PC-9 (cell line): ENCODE measurements at places on chromosomes 2 and 18. TPM values are rescaled to one million over a fixed set of nuclear protein-coding genes. Genes with fewer than 3 reads are reported as not detected.

DNA sequence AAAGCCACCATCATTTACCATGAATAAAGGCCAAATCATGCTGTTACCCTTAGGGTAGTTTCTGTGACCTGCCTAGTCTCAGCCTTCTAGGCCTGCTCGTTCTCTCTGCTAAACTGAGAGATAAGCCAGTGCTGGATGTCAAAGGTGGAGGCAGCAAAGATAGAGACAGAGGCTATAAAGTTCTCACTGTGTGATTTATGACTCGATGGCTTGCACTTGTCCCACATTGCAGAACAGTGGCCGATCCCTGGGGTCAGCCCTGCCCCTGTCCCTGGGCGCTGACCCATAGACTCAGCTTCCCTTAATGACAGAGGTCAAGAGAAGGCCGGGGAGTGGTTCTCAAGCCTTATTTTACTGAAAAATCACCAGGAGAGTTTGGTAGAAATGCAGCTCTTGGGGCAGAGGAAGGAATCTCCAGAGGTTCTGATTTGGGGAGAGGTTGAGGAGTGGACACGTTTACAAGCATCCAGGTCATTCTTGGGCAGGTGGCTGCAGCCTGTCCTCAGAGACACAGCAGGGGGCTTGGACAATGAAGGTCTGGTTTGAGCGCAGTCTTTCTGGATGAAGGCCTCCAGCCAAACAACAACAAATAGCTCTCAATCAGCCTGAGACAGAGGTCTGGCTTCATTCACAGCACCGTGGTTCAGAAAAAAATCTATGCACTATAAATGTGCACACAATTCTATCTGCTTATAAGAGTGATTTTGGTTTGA, 143.5 kb downstream of the ACKR3 start:
- DNase-seq: no peak
- H3K27ac ChIP-seq: peak overlapping the region; percentile 59
- H3K4me3 ChIP-seq: no peak overlapping the region
- H3K27me3 ChIP-seq: peaks cover 8% of the 10 kb centered on the region; the same call in 1 of the 2 replicates

DNA sequence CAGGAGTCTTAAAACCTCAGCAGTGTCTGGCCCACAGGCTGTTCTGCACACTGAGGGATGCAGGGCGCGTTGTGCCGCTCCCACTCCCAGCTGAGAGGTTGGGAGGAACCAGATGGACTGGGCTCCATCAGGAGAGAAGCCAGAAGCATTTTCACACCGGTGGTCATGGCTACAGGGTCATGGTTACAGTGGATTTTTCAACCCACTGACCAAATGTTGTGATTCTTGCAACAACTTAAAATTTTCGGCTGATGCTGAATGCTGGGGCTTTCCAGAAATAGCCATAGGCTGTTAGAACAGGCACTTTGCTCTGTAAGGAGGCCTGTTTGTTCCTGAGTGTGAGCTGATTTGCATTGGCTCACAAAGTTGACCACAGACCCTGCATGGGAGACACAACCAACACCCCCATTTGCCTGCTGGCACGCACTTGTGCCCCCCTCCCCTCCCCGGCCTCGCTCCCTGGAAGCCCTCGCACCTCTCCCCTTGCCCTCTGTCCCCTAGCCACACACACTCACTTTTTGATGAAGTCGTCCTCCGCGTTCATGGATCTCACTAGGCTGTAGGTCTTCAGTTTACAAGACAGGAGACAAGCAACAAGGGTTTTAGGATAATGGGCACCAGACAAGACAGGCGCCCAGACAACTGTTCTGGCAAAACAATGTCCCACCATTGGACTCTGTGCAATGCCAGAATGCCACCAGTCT, 3.4 kb downstream of the LPIN1 start:
- H3K27me3 ChIP-seq: no peaks in the 10 kb centered on the region
- no peak overlapping the region for H3K4me3 ChIP-seq
- H3K27ac ChIP-seq: no peak overlapping the region
- H3K36me3 ChIP-seq: no peaks in the 10 kb centered on the region
- DNase-seq: no peak

DNA sequence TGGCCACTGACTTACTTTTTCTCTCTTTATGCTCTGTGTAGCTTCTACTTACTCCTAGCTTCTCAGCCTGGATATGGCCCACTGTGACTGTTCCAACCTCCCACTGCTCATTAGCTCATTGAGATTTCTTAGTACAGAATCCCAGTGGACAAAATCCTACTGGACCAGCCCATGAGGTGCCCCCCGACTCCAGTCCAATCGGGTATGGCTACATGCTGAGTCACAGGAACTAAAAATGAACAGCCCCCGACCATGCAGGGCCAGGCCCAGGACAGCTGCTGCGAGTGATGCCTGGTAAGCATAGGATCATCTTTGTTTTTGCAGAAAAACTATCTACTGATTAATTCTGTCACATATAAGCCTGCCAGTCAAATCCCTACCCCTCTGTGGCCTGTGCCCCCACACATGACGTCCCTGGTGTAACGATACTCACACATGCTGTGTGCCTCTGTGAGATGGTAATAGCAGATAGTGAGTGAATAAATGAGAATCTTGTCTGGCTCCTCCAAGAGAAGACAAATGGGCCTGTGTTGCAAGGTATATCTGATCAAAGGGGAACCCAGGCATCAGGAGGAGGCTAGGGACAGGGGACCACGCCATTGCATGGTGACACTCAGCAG, 85.9 kb upstream of the KLF7 start:
- no peaks in the 10 kb centered on the region for H3K36me3 ChIP-seq
- DNase-seq: no peak
- H3K4me3 ChIP-seq: no peak overlapping the region
- H3K27me3 ChIP-seq: no peaks in the 10 kb centered on the region

GRCh38 chr2:179403624-179404023, 139.0 kb upstream of the SESTD1 start:
- no peak overlapping the region for H3K27ac ChIP-seq
- H3K36me3 ChIP-seq: no peaks in the 10 kb centered on the region
- H3K4me3 ChIP-seq: no peak overlapping the region
- DNase-seq: no peak
- H3K4me1 ChIP-seq: no peaks in the 10 kb centered on the region

DNA sequence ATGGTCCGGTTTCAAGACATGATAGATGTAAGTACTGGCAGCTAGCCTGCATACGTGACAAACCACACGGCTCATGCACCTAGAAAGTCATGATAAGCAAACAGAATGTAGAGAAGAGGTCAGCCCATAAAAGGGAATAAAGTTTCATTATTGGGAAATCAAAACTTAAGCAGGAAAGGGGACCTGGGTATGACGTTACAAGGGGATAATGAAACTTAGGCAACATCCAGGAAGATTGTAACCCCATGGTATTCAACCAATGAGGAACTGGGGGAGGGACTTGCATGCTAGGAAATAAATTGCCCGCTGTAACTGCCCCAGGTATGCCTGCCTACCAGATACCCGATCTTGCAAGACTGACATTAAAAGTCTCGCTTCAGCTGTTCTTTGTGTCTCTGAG, 1679.0 kb downstream of the SUCLG1 start:
- H3K27me3 ChIP-seq: no peaks in the 10 kb centered on the region
- DNase-seq: no peak
- H3K27ac ChIP-seq: peak overlapping the region; percentile 33
- H3K36me3 ChIP-seq: no peaks in the 10 kb centered on the region
- no peaks in the 10 kb centered on the region; the same call in 1 of the 2 replicates for H3K4me1 ChIP-seq
- no peak overlapping the region for H3K4me3 ChIP-seq

DNA sequence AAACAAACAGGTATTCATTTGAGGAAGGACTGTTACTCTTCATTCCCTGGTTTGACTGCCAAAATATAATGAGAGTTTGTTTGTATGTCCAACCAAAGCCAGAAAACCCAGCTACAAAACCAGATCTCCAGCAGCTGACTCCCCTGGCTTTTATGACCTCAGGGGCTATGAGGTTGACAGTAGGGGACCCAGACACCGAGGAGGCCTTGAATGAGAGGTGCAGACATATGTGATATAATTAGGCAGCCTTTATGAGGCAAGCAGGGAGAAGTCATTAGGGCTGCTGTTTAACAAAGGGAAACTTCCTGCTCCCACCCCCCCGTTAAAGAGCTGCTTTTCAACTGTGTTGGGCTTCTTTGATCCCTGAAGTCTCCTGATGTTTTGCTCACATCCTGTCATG, 236.7 kb downstream of the SLC4A3 start:
- H3K4me1 ChIP-seq: no peaks in the 10 kb centered on the region
- H3K36me3 ChIP-seq: no peaks in the 10 kb centered on the region

DNA sequence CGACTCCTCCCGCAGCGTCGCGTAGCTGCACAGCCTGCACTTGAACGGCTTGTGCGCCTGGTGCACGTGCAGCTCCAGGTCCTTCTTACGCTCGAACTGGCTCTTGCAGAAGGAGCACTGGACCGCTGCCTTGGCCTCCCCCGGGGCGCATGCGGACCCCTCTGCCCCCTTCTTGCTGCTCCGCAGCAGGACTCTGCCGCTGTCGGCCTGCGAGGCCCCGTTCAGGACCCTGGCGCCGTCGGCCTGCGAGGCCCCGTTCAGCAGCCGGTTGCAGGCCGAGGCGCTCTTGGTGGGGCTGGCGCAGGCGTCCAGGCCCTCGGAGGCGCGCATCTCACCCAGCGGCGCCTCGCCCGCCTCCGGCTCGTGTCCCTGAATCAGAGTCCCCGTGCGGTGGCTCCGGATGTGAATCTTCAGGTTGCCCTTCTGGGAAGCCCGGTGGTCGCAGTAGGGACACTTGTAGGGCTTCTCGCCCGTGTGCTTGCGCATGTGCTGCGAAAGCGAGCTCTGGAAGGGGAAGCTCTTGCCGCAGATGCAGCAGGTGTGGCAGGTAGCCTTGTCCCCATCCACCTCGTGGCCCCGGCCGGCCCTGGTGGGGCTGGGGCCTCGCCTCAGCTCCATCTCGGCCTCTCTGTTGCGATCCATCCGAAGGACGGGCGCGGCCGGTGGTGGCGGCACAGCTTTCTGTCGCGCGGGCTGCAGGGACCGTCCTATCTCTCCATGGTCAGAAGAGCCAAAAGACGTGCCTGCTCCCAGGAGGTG, 52.5 kb downstream of the ZNF516 start:
- DNase-seq: no peak
- no peak overlapping the region for H3K4me3 ChIP-seq
- H3K27me3 ChIP-seq: no peaks in the 10 kb centered on the region
- no peaks in the 10 kb centered on the region for H3K36me3 ChIP-seq

DNA sequence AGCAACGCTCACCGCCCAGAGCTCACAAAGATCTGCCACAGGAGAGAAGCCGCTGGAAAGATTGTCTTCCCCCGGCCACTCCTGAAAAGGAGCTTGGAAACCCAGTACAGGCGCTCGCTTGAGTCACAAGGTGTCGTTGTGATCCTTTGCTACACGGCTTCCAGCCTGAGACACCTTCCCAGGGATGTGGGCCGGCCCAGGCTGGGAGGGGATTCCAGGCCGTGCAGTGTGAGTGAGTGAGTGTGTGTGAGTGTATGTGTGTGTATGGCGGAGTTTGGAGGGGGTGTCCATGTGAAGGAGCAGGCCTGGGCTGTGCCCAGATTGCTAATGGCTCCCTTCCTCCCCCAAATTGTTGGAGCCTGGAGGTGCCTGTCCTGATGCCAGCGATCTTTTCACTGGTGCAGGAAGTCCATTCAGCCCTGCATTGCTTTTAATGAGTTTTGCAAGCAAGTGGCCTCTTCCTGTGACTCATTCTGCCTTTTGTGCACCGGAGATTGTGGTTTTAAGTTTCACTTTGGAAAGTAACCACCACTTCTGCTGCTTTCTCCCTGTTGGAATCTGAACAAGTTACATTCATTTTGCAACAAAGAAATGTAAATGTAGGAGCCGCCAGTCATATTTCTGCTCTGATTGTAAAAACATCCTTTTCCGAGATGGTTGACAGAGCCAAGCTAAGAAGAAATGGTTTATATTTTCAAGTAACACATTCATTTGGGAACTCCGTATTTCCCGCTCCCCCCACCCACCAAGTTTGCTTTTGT, 83.7 kb downstream of the LPIN1 start:
- peak; percentile 99 for DNase-seq
- peaks cover 36% of the 10 kb centered on the region for H3K4me1 ChIP-seq
- H3K27ac ChIP-seq: peak overlapping the region; percentile 97

- DNase-seq: no peak
- no peak overlapping the region for H3K27ac ChIP-seq
- no peaks in the 10 kb centered on the region for H3K27me3 ChIP-seq
These were observed 142.2 kb downstream of the RAPGEF4 start for GRCh38 chr2:172877826-172878225.

DNA sequence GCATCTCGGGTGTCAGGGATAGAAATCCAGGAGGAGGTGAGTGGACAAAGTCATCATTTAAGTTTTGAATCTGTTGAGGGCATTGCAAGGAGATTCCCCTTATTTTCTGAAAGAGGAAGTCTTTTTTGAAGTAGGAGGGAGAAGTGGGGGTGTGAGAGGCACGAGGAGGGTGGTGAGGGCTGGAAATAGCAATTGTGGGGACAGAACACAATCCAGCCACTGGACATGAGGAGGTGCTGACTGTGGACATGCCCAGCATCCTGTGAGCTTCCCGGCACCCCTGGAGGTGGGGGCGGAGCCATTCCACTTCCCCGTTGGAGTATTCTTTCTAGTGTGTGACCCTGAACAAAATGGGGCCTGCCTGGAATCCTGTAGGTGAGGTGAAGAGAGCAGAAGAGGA, 310.7 kb upstream of the EPAS1 start:
- H3K4me1 ChIP-seq: peaks cover 11% of the 10 kb centered on the region
- no peak overlapping the region for H3K27ac ChIP-seq
- no peaks in the 10 kb centered on the region for H3K36me3 ChIP-seq
- H3K4me3 ChIP-seq: no peak overlapping the region
- H3K27me3 ChIP-seq: no peaks in the 10 kb centered on the region
- no peak for DNase-seq

DNA sequence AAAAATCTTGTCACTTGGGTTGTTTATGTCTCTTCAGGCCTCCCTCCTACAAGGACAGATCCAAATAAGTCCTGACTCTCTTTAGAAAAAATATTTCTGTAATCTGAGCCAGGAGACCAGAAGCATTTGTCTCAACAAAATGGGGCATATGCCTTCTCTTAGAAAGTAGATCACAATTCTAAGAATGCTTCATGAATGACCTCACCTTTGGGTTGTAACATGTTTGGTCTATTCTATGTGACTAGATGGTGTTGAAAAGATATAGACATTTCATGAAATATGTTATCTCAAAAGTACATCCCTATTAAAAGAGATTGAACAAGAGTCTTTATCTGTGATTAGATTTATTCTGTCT, 159.0 kb upstream of the SETBP1 start:
- no peak overlapping the region for H3K27ac ChIP-seq
- H3K4me3 ChIP-seq: no peak overlapping the region
- no peaks in the 10 kb centered on the region for H3K36me3 ChIP-seq
- no peak for DNase-seq

DNA sequence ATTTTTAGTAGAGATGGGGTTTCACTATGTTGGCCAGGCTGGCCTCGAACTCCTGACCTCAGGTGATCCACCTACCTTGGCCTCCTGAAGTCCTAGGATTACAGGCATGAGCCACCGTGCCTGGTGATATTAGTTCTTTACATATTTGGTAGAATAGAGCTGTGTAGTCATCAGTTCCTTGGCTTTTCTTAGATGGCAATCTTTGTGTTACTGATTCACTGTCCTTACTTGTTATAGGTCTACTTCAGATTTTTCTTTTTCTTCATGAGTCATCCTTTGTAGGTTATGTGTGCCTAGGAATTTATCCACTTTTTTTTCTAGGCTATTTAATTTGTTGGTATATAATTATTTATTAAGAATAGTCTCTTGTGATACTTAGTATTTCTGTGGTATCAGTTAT, 30.3 kb upstream of the ZSWIM2 start:
- no peaks in the 10 kb centered on the region for H3K36me3 ChIP-seq
- DNase-seq: no peak
- H3K4me1 ChIP-seq: no peaks in the 10 kb centered on the region

Gene TRIM54
- 8.2 and 9.8 TPM in 2 replicates for total RNA-seq

Gene SPEG
- total RNA-seq: 46.8 and 55.8 TPM in 2 replicates

Gene PUM2
- 93.3 and 99.3 TPM in 2 replicates for total RNA-seq

Gene WDR12
- total RNA-seq: 38.7 and 45.3 TPM in 2 replicates
